ENCODE measurements at places on chromosomes 7 and 10. TPM values are rescaled to one million over a fixed set of nuclear protein-coding genes. Genes with fewer than 3 reads are reported as not detected.

PTPN20 gene
- 2.1 TPM for total RNA-seq

MTERF1 gene
- total RNA-seq: 26.2 TPM

DNA sequence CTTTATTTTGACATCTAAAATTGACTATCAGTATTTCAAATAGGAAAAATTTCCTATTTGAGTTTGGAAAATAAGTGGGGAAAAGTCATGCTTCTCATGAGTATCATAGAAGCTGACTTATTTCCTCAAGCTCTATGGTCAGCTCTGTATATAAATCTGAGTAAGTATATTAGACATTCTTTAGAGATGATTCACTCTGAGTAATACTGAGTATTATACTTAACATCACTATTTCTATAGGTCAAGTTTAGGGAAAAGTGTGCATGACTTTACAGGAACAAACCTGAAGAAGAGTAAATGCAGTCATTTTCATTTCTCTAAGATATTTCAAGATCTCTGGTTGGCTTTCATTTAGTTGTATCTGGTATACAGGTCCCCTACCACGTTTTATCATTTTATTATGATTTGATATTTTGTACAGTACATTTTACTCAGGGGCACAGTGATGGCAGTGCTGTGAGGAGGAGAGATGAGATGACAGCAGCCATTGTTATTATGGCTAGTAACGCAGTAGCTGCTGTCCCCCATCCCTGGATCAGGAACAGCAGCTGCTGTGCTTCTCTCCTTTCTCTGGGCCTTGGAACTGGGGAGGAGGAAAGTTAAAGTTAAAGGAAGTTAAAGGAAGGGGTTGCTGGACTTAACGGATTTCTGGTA is 15.2 kb downstream of the SND1 start:
- peaks cover 48% of the 10 kb centered on the region for H3K36me3 ChIP-seq
- no peaks in the 10 kb centered on the region for H3K27me3 ChIP-seq
- H3K4me3 ChIP-seq: no peak overlapping the region

DNA sequence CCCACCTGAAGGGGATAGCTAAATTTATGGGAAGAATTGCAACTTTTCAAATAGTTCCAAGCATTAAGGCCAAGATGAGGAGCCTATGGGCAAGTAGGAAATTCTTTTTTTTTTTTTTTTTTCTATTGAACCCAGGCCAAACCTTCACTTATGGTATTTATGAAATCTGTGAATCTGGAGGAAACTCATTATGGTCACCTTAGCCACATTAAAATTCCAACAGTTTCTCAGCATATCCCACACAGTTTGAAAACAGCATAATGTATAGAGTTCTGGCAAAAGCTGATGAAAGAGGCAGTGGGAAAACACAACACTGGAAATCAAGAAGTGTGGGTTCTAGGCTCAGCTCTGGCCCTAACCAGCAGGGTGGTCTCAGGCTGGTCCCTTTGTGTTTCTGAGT is 236.9 kb downstream of the PTEN start:
- peaks cover 36% of the 10 kb centered on the region for H3K4me1 ChIP-seq
- no peak overlapping the region for H3K4me3 ChIP-seq
- no peak for DNase-seq

GRCh38 chr7:90972906-90973550 is 291.2 kb upstream of the FZD1 start:
- no peaks in the 10 kb centered on the region for H3K27me3 ChIP-seq
- no peak overlapping the region for H3K4me3 ChIP-seq
- H3K36me3 ChIP-seq: peaks cover 67% of the 10 kb centered on the region
- no peak for DNase-seq
- no peaks in the 10 kb centered on the region for H3K4me1 ChIP-seq

CTAGE4 gene
- not detected for total RNA-seq

GRCh38 chr10:43902842-43903241 is 254.2 kb upstream of the ZNF32 start:
- no peak for DNase-seq
- no peaks in the 10 kb centered on the region for H3K36me3 ChIP-seq
- H3K4me3 ChIP-seq: no peak overlapping the region
- peaks cover 4% of the 10 kb centered on the region for H3K27me3 ChIP-seq
- no peaks in the 10 kb centered on the region for H3K4me1 ChIP-seq

GRCh38 chr7:148814922-148815559 is 69.0 kb downstream of the EZH2 start:
- no peaks in the 10 kb centered on the region for H3K27me3 ChIP-seq
- no peak for DNase-seq

SERPINE1 gene
- total RNA-seq: not detected

DNA sequence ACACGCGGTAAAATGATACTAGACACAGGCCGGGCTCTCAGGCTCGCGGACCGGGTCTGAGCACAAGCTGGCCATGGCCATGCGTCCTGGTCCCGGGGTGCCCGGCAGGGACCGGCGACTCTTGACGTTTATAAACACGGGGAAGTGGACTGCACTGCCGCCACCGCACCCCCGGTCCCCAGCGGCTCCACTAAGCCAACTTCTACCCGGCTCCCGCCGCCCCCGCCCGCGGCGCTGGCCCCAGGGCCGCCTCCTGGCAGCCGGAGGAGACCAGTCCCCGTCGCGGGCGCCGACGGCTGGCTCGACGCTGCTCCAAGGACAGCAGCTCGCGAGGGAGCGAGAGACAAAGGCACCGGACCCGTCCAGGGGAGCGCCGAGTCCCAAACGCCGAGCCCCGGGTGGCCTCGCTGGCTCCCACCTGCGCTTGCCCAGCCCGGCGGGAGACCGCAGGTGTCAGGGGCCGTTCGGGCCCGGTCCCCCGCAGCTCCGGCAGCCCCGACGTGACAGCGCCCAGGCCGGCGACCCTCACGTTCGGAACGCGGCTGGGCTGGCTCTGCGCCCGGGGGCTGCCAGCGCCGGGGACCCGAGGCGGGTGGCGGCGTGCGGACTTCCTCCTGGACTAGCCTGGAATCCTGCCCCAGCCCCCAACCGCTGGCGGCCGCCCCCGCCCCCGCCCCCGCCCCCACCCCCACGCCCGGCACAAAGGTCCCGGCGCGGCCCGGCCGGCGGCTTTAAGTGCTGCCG is 517 bp downstream of the ITGB1 start:
- H3K4me3 ChIP-seq: peak overlapping the region; percentile 86
- H3K36me3 ChIP-seq: peaks cover 4% of the 10 kb centered on the region
- no peaks in the 10 kb centered on the region for H3K27me3 ChIP-seq
- H3K27ac ChIP-seq: peak overlapping the region; percentile 81

- no peak overlapping the region for H3K27ac ChIP-seq
- DNase-seq: no peak
- H3K36me3 ChIP-seq: no peaks in the 10 kb centered on the region
- peaks cover 3% of the 10 kb centered on the region for H3K4me1 ChIP-seq
- H3K4me3 ChIP-seq: no peak overlapping the region
Observed at GRCh38 chr7:99990460-99990852, 14.6 kb upstream of the AZGP1 start.

ZC3HAV1L gene
- 1.6 TPM for total RNA-seq

DNA sequence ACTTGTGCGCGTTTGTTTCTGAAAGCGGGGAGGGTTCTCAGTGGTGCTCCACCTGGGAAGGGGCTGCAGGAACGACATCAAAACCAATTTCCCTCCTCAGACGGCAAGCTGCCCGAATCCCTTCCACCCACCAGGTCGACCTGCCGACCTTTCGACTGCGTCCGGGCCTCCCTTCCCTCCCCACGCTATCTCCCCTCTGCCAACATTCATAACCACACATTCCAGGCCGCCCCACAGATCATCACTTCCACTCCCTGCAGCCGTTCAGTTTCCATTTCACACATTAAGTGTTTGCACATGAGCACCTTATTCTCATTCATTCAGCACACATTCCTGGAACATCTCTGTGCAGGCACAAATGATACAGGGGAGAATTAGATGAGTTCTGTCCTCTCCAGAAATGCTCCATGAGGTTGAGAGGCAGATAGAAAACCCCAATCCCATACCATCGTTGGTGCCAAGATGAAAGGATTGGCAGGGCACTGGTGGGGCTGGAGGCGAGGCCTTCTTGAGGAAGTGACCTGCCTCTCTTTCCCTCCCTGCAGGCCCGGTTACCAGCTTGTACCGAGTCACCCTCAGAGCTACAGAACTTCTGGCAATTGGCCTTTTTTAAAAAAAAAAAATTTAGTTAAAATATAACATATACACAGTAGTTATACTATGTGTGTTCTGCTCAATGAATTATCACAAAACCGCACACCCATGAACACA is 70.0 kb downstream of the MINDY4 start:
- no peak overlapping the region for H3K4me3 ChIP-seq
- H3K27me3 ChIP-seq: no peaks in the 10 kb centered on the region
- no peak for DNase-seq
- H3K36me3 ChIP-seq: no peaks in the 10 kb centered on the region
- H3K4me1 ChIP-seq: no peaks in the 10 kb centered on the region

DNA sequence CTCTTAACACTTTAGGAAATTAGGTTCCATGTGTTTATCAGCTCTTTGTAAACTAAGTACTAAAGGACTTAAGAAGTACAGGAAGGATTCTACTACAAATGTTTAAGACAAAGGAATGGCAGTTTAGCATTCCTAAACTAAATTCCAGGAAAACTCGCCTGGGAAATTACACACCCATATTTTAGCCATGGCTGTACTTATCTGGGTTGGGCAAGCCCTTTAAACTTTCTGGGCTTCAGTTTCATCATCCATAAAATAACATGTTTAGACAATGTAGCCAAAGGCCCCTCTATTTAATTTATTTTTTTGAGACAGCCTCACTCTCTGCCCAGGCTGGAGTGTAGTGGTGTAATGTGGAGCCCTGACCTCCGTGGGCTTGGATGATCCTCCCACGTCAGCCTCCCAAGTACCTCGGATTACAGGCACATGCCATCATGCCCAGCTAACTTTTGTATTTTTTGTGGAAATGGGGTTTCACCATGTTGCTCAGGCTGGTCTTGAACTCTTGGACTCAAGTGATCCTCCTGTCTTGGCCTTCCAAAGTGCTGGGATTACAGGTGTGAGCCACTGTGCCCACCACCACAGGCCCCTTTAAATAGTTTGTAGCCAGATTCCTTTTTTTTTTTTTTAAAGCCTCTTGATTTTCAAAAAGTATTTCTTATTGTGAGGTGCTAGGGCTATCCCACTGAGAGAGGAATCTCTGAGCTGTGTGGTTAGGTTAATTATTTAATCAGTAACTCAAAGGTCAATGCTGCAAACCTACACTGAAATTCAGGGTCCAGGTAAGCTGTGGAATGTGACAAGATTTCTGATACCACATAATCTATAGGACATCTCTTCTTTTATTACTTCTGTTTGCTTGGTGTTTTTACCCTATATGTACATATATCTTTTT is 32.1 kb downstream of the TMEM60 start:
- H3K27me3 ChIP-seq: no peaks in the 10 kb centered on the region
- no peak overlapping the region for H3K4me3 ChIP-seq
- H3K4me1 ChIP-seq: peaks cover 32% of the 10 kb centered on the region
- H3K27ac ChIP-seq: no peak overlapping the region
- H3K36me3 ChIP-seq: peaks cover 45% of the 10 kb centered on the region

GRCh38 chr10:45235798-45236220 is 79.6 kb downstream of the OR13A1 start:
- H3K27ac ChIP-seq: no peak overlapping the region
- H3K36me3 ChIP-seq: no peaks in the 10 kb centered on the region
- H3K27me3 ChIP-seq: peaks cover 3% of the 10 kb centered on the region
- DNase-seq: no peak

- no peaks in the 10 kb centered on the region for H3K36me3 ChIP-seq
- H3K4me3 ChIP-seq: no peak overlapping the region
- peaks cover 3% of the 10 kb centered on the region for H3K27me3 ChIP-seq
- no peak for DNase-seq
- H3K4me1 ChIP-seq: no peaks in the 10 kb centered on the region
Observed at GRCh38 chr7:140607441-140607989, 33.1 kb downstream of the DENND2A start.

DNA sequence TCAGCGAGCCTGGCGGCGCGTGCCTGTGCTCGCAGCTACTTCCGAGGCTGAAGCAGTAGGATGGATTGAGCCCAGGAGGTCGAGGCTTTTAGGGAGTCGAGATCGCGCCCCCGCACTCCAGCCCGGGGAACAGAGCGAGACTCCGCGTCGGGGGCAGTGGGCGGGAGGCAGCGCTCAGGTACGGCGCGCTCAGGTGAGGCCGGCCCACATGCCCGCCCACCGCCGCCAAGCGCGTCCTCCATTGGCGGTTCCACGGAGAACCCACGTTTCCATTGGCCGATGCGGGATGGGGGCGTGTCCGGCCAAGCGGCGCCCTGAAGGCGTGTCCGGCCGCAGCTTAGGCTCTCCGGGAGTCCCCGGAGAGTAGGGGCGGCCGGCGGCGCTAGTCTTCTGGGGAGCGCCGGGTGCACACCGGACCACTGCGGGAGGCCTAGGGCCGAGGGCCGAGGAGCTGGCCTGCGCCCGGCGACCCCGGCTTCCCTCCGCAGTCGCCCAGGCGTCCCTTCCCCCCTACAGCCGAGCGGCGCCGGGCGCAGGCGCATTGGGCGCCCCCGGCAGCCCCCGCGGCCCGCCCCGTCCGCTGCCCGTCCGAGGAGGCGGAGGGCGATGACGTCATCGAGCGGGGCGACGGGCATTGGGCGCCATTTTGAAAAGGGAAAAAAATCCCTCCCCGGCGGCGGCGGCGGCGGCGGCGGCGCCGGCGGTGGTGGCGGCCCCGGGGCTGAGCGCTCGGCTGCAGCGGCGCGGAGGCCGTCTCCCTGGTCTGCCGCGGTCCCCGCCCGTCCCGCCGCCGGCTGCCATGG is at the start of gene PPP2R2D:
Gene PPP2R2D, plus strand, starts transcription at position 659 of the 803 bp plus-strand sequence. Its CDS starts 141 bp downstream, at position 800.
- peak within 1 kb of the TSS; percentile 82 for H3K27ac ChIP-seq
- peak; percentile 96 for DNase-seq
- peaks cover 40% of the 10 kb centered on the region for H3K4me1 ChIP-seq
- peaks cover 6% of the 10 kb centered on the region for H3K36me3 ChIP-seq
- peak within 1 kb of the TSS; percentile 89 for H3K4me3 ChIP-seq

- H3K4me1 ChIP-seq: no peaks in the 10 kb centered on the region
- H3K27ac ChIP-seq: no peak overlapping the region
- H3K36me3 ChIP-seq: no peaks in the 10 kb centered on the region
- no peak overlapping the region for H3K4me3 ChIP-seq
Observed at GRCh38 chr7:151289891-151290290, 41.4 kb upstream of the SMARCD3 start.

AQP1 gene
- 0.44 TPM for total RNA-seq

PON1 gene
- not detected for total RNA-seq

- H3K4me1 ChIP-seq: peaks cover 6% of the 10 kb centered on the region
- no peaks in the 10 kb centered on the region for H3K27me3 ChIP-seq
- H3K4me3 ChIP-seq: no peak overlapping the region
Observed at GRCh38 chr7:7996568-7996967, 28.0 kb downstream of the GLCCI1 start.

TAC1 gene
- total RNA-seq: not detected
